Uterine smooth muscle cell (primary cell): ENCODE measurements at places on chromosomes 1 and 21. TPM values are rescaled to one million over a fixed set of nuclear protein-coding genes. Genes with fewer than 3 reads are reported as not detected.

KAZN gene
- total RNA-seq: 1.7 and 3.6 TPM in 2 replicates

NBL1 gene
- total RNA-seq: 123 and 217 TPM in 2 replicates

UTS2 gene
- 0.12 TPM in 1 of 2 replicates, not detected in the other for total RNA-seq

COL8A2 gene
- total RNA-seq: 5.0 and 12.5 TPM in 2 replicates

HUNK gene
- total RNA-seq: under 0.01 and 0.12 TPM in 2 replicates

AIRE gene
- under 0.01 TPM in 1 of 2 replicates, not detected in the other for total RNA-seq

ASAP3 gene
- total RNA-seq: 23.6 and 50.6 TPM in 2 replicates

GBP2 gene
- 25.2 and 31.6 TPM in 2 replicates for total RNA-seq

SHISAL2A gene
- not detected in 2 replicates for total RNA-seq

LAMC2 gene
- 1.4 and 6.3 TPM in 2 replicates for total RNA-seq

LYPD8 gene
- total RNA-seq: not detected in 2 replicates

C8A gene
- total RNA-seq: not detected in 2 replicates

TMEM269 gene
- under 0.01 and 0.12 TPM in 2 replicates for total RNA-seq

KIF26B gene
- total RNA-seq: 3.4 and 24.1 TPM in 2 replicates

TMIGD3 gene
- total RNA-seq: not detected in 2 replicates

MCOLN2 gene
- total RNA-seq: 2.5 and 2.7 TPM in 2 replicates

RGS18 gene
- total RNA-seq: not detected in 2 replicates

HAX1 gene
- 125 and 146 TPM in 2 replicates for total RNA-seq

LIPI gene
- total RNA-seq: not detected in 2 replicates
